Stimulated activated CD4-positive, alpha-beta T cell treated with anti-CD3 and anti-CD28 coated beads, Interleukin-12 subunit alpha, Interleukin-12 subunit beta, amount 100 ng/mL, for 48 hours (primary cell): ENCODE measurements at places on chromosomes 16 and 17.

GRCh38 chr17:65071861-65072260 is 15.3 kb upstream of the GNA13 start:
- no peak for DNase-seq

DNA sequence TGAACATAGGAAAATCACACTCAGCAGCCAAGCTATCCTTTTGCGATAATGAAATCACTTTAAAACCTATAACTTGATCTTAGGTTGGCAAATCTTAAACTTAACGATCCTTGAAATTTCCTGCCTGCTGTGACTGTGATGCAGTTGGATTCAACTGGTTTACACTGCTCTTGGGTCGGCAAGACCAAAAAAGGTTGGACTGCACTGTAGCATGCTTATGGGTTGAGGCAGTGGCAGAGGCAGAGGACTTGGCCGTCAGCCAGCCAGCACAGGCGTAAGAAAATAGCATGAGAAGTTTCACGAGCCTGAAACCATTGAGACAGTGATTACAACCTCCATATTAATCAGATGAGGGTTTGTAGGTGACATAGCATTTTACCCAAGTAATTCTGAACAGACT is 21.4 kb downstream of the WSB1 start:
- no peak for DNase-seq

DNA sequence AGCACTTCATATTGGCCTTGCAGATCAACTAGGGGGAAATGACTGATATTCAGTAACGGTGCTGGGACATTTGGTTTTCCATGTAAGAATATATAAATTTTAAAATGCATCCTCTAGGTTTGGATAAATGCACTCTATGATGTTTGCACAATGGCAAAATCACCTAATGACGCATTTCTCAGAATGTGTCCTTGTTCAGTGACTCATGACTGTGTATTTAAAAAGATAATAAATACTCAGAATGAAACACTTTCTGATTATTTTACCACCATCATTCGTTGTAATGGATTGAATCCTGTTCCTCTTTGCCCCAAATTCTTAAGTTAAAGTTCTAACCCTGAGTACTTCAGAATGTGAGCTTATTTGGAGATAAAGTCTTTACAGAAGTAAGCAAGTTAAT is 17.2 kb upstream of the ADGRG1 start:
- no peak for DNase-seq

DNA sequence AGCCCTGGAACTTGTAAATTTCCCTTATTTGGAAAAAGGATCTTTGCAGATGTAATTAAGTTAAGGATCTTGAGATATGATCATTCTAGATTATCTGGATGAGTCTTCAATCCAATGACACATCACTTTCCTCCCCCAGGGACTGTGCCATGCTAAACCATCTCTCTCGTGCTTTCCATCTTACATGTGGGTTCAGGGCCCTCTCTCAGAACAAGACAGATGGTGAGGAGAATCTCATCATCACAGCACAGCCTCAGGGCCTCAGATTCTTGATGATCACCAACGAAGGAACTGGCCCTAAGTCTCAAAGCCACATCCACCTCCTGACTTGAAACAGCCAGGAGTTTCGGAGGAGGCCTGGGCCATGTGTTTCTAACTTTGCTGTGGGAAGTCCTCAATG is 78.7 kb downstream of the LITAF start:
- DNase-seq = no peak

DNA sequence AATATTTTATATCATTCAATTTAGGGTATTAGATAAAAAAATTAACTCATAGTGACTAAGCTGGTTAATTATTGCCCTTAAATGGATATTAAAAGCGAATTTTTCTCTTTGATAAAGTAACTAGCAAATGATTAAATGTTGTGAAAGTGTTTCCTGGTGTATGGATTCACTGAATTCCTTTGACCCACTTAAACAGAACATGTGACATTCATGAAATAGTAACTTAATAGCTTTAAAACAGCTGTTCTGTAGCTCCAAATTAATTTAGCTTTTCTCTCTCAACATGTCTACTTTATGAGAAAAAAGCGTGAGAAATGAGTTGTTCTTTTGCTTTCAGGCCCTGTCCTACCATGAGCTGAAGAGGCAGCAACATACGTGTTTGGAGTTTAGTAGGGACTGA is 36.4 kb upstream of the APPBP2 start:
- no peak for DNase-seq

- DNase-seq = no peak
Observed at GRCh38 chr16:30692396-30693064, 6.4 kb upstream of the SRCAP start.

- DNase-seq = no peak
Observed at GRCh38 chr16:28107232-28107631, 43.7 kb upstream of the GSG1L start.

DNA sequence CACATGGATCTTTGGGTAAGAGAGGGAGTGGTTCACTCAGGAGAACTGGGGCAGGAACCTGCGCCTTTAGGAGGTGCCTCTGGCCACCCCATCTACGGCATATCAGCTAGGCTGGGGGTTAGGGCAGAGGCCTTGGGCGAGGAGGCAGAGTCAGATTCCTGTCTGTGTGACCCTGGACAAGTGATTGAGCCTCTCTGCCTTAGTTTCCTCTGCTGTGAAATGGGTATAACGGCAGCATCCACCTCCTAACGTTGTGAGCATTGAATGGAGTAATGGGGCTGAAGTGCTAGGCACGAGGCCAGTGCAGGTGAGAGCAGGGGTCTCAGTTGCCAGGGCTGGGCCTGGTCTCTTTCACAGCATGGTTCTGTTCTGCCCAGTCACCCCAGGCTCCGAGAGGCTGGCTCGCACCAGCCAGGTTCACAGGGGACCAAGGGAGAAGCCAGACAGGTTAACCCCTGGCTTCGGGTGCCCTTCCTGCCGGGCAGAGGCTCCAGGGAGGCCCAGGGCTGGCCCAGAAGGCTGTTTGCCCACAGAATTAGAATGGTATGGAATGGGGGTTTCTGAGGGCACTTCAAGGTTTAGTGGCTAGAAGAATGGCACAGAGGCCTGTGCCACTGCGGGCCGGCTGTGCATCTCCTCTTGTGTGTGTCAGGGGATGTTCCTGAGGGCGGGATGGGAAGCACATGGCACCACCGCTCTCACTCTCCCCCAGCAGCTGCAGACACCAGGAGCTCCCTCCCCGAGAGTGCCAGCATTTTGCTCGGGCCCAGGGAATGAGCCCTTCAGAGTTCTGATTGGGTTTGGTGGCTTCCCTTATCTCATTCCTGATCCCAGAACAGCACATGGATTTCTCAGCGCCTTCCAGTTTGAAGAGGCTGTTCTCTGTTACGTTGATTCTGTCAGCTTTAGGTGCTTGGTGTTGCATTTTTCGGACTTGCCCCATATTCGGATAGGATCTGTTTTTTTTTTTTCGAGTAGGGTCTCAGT is 23.8 kb downstream of the UNC13D start:
- DNase-seq = no peak

- no peak for DNase-seq
Observed at GRCh38 chr16:4263504-4264436, 9.1 kb downstream of the TFAP4 start.

DNA sequence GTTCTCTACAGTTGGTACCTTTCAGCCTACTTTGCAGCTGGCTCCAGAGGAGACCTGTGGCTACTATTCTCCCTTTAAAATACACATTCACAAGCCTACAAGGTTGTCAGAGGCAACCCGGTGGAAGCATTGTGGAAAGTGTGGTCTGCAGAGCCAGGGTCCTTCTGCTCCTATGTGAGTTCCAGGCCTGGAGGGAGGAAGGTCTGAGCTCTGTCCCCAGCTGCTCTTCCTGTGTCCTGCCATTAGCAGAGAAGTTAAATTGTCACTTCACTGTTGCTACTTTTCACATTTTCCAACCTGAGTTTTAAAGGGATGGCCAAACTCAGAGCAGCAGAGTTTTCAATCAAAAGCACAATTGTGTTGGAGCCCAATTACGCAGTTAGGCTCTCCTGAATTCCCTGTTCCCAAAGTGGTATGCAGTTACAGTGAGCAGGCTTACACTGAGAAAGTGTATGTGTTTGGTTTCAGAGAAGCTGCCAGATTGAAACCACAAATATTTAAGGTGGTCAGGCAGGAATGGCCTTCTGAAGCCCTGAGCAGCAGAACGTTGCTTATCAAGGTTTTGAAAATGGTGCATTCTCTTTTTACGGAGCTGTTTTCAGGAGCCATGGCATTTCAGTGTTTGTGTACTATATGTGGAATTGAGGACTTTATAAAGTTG is 25.0 kb downstream of the MAP3K3 start:
- DNase-seq = no peak

GRCh38 chr17:45739786-45740185 is 44.3 kb upstream of the CRHR1 start:
- no peak for DNase-seq

- no peak for DNase-seq
Observed at GRCh38 chr16:56749672-56750491, 20.0 kb downstream of the NUP93 start.

GRCh38 chr17:72101526-72101925 is 19.3 kb upstream of the SOX9 start:
- DNase-seq = no peak

DNA sequence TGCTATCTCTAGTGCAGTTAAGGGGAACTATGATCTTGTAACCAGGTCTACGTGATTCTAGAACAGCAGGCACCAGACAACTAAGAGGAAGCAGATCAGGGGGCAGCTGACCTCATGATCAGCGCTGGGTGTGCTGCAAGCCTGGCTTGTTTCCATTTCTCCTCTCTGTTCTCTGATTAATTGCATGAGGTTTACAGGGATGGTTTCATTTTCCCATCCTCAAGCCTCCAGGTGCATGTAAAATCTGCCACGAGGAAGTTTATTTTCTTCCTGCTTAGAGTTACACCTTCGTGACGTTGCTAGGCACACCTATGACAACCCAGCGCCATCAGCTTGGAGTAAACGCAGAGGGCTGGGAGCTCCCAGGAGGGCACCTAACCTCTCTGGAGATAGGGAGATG is 4.3 kb upstream of the NUPR1 start:
- no peak for DNase-seq

- DNase-seq = no peak
Observed at GRCh38 chr17:47959825-47960655, 2.4 kb upstream of the PRR15L start.

- DNase-seq = no peak
Observed at GRCh38 chr16:88289001-88289400, 93.8 kb upstream of the ZNF469 start.

DNA sequence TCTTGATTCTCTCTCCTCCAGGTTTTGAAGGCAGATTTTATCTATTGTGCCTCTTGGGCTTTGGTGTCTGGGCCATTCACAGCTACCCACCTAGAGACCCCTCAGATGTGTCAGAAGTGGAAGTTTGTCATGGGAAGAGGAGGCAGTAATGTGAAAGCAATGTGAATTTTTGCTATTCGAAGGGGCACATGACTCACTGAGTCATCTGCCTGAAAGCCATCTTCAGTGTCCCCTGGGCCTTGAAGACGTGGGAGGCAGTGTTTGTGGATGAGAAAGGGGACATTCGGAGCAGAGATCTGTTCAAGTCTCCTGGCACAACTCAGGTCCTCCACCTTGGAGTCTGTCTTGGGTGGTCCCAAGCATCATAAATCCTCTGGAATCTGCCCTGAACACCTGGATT is 530.2 kb downstream of the NPIPA7 start:
- DNase-seq = no peak

GRCh38 chr17:16044487-16044886 is 44.9 kb downstream of the TTC19 start:
- DNase-seq = no peak

DNA sequence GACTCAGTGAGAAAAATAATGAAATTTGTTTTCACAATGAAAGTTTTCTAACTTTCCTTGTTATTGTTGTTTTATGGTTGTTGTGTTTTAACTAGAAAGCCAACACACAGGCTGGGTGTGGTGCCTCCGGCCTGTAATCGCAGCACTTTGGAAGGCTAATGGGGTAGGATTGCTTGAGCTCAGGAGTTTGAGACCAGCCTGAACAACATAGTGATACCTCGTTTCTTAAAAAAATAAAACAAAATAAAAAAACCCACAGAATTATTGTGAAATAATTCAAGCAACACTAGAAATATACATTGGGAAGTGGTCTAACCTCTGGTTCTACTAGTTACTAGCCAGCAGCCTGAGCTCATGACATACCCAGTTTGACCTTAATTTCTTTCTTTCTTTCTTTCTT is 630 bp downstream of the MILR1 start:
- no peak for DNase-seq

DNA sequence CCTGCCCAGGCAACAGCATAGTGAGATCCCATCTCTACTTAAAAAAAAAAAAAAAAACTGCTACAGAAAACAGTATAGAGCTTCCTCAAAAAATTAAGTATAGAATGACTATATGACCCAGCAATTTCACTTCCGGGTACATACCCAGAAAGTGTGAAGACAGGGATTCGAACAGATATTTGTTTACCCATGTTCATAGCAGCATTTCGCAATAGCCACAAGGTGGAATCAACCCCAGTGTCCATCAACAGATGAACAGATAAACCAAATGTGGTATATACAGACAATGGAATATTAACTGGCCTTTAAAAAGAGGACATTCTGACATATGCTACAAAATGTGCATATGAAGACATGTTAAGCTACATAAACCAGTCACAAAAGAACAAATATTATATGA is 95.5 kb downstream of the CHD9NB start:
- no peak for DNase-seq

DNA sequence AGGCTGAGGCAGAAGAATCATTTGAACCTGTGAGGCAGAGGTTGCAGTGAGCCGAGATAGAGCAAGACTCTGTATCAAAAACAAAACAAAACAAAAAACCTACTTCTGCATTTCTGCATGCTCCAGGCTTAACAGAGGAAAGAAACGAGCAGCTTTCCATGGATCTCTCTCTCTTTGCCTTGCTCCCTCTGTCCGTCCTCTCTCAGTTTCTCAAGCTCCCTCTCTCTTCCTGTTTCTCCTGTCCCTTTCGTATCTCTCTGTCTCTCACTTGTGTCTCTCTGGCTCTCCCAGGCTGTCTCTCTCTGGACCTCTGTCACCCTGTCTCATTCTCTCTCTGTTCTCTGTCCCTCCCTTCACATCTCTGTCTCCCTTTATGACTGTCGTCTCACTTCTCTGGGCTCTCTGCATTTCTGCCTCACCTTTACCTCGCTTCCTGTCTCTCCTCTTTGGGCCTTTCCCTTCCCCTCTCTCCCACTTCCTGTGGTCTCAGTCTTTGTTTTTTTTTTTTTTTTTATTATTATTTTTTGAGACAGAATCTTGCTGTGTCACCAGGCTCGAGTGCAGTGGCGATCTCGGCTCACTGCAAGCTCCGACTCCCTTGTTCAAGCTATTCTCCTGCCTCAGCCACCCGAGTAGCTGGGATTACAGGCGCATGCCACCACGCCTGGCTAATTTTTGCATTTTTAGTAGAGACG is 4.1 kb upstream of the PITPNA start:
- peak; percentile 28 for DNase-seq

- DNase-seq = no peak
Observed at GRCh38 chr17:33976831-33977230, 278.3 kb upstream of the CCL2 start.

- no peak for DNase-seq
Observed at GRCh38 chr16:56106527-56106926, 84.8 kb upstream of the GNAO1 start.

GRCh38 chr16:12793865-12794240 is 9.8 kb downstream of the CPPED1 start:
- DNase-seq = no peak

GRCh38 chr17:80124351-80124981 is 22.5 kb downstream of the EIF4A3 start:
- no peak for DNase-seq

GRCh38 chr16:67723911-67724305 is 4.8 kb upstream of the GFOD2 start:
- DNase-seq = no peak
